Stimulated activated CD8-positive, alpha-beta memory T cell treated with anti-CD3 and anti-CD28 coated beads, Interleukin-2, amount 100 ng/mL, for 48 hours (primary cell): ENCODE measurements at places on chromosomes 4 and X.

DNA sequence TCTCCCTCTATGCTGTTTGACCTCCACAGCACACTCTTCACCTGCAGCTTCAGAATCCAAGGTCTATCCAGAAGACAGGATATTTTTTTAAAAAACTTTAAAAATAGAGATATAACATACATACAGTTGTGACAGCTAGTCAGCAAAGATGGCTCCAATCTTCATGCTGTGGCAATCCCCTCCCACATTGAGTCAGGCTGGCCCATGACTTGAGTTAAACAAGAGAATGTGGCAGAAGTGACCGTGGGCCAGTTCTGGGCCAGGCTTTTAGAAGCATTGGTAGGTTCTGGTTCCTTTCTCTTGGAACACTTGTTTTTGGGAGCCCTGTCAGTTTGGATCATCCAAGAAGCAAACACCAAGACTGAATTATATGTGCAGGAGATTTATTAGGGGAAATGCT, 36.1 kb upstream of the REPS2 start:
- no peak for DNase-seq

GRCh38 chrX:24799565-24799964, 105.8 kb downstream of the POLA1 start:
- no peak for DNase-seq

- no peak for DNase-seq
These were observed 538.2 kb downstream of the DMD start for GRCh38 chrX:32673193-32673592.

DNA sequence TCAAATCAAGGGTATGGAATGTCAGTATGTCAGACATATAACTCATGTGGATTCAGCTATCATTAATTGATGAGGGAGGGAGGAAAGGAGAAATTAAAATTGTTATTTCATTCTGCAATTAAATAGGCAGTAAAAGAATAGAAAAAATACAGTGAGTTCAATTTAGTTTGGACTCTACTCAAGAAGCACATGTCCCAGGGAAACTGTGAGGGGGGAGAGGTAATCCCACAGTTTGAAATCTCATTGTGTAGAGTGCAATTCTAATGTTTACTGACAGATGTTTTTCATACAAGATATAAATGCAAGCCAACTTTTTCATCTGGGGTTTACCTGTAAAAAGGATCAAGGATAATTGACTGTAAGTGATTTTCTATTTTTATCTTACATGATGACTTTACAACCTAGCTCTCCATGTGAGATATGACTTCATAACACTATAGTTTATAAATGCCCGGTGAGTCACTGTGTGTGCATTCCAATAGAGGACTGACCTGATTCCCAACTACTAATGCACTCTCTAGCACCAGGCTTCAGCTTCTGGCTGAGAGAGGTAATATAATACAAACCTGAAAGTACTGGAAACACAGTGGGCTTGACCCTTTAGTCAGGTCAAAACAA, 35.2 kb upstream of the SCD5 start:
- no peak for DNase-seq

DNA sequence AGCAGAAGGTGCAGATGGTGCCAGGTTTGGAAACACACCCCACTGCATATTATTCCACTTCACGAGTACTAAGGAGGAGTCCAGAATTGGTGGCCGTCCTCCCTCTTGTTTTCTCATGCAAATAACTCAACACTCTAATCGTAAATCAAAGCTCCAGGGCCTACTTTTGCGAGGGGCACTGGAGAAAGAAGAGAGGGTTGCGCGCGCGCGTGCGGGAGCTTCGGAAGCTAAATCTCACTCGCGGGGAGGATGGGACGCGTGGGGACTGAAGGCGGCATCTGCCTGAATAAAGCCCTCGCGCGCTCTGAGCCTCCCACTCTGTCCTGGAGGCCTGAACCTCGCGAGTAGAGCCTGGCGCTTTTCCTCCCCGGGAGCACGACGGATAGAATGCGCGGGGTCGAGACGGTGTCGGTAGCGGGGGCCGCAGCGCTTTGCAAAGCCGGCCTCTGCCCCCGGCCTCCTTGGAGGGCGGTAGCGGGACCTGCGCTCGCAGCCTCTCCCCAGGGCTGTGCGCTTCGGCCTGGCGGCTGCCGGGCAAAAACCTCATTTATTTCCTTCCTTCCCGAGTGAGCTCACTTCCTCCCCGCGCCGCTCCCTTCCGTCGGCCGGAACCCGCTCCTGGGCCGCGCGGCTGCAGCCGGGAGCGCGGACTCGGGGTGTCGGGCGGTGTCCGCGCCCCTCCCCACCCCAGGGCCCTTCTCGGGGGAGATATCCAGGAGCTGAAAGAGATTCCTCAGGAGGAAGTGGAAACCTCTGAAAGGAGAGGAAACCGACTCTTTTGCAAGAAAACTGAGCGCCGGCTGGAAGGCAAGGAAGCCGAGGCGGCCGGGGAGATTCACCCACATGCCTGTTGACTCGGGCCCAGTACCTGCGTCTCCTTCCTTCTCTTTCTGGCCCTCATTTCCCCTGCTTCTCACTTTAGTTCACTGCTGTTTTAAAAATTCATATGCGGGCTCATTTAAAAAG, 20.7 kb downstream of the HAND2 start:
- no peak for DNase-seq

DNA sequence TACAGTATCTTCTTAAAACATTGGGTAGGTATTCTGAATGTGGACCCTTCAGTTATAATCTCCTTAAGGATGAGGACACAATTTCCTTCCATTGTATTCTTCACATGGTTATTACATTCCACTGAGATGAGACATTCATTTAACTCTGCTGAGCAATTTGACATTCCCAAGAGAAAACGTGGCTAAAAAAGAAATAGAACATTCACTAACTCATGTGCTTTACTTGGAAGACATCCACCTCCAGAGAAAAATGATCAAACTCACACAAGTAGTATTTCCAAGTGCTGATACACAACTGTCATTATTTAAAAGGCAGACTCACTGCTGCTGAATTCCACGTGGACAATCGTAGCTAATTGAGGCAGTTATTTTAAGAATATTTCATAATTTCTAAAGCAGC, 227.9 kb upstream of the ANKRD50 start:
- no peak for DNase-seq

DNA sequence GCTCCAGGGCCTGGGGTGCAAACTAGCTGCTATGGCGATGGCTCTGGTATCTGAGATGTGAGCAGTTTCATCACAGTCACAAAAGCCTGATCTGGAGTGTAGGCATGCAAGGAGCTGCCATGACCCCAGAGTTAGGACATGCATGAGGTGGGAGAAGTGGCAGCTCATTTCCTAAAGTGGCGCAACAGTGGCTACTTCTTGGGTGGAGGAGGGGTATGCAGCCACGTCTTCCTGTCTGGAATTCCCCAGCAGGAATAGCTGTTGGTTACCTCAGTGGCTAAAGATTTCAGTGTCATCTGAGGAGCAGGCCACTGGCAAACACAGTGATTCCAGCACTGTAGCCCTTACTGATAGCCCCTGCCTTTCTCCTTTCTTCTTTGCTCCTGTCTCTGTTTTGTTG, 1382.5 kb downstream of the C4orf33 start:
- no peak for DNase-seq

DNA sequence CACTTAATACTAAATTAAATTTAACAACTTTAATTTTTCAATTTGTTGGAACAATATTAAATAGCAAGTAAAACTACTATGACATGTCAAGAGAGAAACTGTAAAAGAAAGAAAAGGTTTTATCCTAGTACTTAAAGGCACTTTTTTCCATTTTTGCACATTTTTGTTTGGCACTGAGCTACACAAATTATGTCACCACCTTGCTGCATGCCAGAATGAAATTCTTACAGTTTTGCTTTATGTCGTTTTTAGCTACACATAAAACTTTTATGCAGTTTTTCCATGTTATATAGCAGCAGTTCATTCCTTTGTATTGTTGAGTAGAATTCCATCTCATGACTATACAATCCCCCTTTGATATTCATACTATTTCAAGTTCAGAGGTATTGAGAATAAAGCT, 99.1 kb upstream of the RXFP1 start:
- DNase-seq = no peak

DNA sequence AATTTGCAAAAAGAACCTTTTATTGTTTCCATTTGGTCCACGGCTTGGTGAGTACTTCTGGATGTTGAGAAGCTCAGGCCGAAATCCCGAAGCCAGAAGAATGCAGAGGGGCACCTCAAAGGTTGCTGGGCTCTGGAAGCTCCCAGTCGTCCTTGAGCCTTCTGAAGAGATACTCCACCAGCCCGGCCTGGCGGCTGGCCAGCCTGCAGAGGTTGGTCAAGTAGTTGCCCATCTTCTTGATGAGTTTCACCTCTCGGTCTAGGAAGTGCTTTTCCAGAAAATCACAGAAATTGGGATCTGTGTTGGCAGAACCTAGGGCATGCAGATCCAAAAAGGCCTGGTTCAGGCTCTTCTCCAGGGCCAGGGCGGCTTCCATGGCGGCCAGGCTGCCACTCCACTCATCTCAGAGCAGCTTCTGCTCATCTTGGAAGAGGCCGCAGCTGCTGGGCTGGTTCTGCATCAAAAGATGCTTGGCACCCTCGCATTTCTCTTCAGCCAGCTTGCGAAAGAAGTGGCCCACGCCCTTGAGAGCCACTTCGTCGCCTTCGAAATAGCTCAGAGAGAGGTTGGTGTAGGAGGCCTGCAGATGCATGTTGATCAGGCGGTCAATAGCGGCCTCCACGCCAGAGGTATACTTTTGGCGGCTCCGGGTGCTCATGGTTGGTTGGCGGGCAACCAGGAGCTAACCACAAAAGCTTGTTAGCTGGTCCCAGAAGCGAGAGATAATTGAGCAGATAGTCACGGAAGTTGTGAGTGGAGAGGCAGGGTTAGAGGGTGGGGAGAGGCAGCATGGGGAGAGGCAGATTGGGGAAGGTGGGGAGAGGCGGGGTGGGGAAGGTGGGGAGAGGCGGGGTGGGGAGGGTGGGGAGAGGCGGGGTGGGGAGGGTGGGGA, 76.5 kb upstream of the TSPAN7 start:
- no peak for DNase-seq

GRCh38 chr4:22363036-22363435, 152.8 kb downstream of the ADGRA3 start:
- DNase-seq = no peak
